Bronchial epithelial cell (primary cell): ENCODE measurements at places on chromosomes 5 and 9. TPM values are rescaled to one million over a fixed set of nuclear protein-coding genes. Genes with fewer than 3 reads are reported as not detected.
A peak's percentile ranks its signal among the peaks of the same experiment; 100 is the strongest.

OTULINL gene
- total RNA-seq = 0.77 and 0.79 TPM in 2 replicates

INSL4 gene
- 0.26 TPM in 1 of 2 replicates, not detected in the other for total RNA-seq

- no peak for DNase-seq
Measured at GRCh38 chr5:37477426-37477825, 98.3 kb downstream of the WDR70 start.

DNA sequence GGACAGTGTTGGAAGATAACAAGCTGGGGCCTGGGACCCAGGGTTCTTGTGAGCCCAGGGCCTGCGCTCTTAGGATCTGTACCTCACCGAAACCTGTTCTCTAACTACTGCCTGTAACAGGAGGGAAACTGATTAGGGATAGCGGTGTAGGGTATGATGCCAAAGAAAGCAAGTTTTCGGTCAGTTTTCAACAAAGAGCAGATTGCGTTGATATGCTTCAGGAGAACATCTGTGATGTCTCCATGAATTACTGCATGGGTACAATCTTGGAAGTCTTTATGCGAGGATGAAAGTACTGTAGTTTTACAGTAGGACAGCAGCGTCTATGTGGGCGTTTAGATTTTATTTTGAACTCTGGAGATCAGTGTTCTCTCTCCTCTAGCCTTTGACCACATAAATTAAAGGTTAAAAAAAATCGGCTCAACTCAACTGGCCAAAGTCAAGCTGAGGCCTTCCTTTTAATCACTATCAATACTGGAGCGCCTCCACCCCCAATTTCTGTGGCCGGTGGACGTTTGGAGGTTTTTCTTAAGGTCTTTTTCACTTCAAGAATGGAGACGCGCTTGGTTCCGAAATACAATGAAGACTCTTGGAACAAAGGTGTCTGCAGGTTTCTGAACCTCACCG lies 3.0 kb downstream of the NFIL3 start:
- DNase-seq = no peak

- DNase-seq = peak; percentile 95
Measured at GRCh38 chr9:100111235-100111634, 12.2 kb downstream of the INVS start.

- DNase-seq = no peak
Measured at GRCh38 chr9:131149688-131150053, 24.3 kb downstream of the NUP214 start.

DNA sequence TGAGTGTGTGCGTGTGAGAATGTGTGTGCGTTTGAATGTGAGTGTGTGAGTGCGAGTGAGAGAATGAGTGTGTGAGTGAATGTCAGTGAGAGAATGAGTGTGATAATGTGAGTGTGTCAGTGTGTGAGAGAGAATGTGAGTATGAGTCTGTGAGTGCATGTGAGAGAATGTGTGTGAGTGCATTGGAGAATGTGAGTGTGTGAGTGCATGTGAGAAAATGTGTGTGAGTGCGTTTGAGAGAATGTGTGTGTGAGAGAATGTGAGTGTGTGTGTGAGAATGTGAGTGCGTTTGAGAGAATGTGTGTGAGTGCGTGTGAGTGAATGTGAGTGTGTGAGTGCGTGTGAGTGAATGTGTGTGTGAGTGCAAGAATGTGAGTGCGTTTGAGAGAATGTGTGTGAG lies 39.0 kb upstream of the LHX2 start:
- DNase-seq = no peak

DNA sequence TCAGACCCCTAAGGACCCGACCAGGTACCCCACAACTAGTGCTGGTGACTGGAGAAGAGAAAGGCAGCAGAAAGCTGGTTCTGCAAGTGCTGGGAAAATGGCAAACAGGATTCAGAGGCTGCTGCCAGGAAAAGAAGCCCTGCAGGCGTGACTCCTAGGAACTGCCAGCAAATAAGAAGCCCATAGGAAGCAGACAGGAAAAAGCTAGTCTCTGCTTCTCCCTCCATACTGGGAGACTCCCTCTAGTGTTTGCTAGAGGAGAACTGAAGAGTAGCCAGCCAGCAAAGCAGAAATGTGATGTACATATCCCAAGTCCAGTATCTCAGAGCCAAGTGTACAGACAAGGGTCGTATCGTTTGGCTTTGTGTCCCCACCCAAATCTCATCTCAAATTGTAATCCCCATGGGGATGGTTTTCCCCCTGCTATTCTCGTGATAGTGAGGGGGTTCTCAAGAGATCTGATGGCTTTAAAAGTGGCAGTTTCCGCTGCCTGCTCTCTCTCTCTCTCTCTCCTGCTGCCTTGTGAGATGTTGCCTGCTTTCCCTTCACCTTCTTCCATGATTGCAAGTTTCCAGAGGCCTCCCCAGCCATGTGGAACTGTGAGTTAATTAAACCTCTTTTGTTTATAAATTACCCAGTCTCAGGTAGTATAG lies 38.1 kb upstream of the TUSC1 start:
- DNase-seq = peak; percentile 86

- DNase-seq = peak; percentile 86
Measured at GRCh38 chr9:94867281-94867841, 140.9 kb downstream of the AOPEP start.

DNA sequence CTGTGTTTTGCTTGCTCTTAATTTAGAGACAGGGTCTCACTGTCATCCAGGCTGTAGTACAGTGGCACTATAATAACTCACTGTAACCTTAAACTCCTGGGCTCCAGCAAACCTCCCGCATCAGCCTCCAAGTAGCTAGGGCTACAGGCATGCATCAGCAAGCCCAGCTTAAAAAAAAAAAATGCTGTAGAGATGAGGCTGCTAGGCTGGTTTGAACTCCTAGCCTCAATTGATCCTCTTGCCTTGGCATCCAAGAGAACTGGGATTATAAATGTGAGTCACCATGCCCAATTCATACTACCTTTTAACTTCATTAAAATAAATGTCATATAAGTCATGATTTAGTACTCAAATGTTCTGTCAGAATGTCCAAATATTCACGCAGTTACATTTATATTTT lies 2195.7 kb upstream of the C9orf72 start:
- peak; percentile 53 for DNase-seq

GRCh38 chr9:4852419-4852818 lies 59.7 kb downstream of the RCL1 start:
- DNase-seq = no peak

- peak; percentile 79 for DNase-seq
Measured at GRCh38 chr9:116002624-116003023, 151.0 kb upstream of the PAPPA start.

DNA sequence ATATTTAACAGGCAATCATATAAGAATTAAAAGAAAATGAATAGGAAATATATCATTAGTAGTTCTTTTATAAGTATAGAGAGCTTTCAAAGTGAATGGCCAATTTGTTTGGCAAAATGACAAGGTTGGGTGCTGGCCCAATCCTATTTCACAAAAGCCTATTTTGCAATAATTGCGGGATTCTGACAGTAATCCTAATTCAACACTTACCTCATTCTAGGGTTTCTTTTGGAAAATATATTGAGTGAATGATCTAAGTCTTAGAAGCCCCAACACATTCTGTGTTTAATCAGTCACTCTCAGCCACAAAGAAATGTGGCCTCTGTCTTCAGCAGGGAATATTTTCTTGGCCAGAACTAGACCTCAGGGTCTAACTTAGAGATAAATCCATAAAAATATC lies 835.9 kb upstream of the ZNF608 start:
- peak; percentile 23 for DNase-seq

- peak; percentile 82 for DNase-seq
Measured at GRCh38 chr5:17000291-17000939, 64.3 kb upstream of the MYO10 start.
